NB4 (cell line): ENCODE measurements at places on chromosomes 13 and 19.

DNA sequence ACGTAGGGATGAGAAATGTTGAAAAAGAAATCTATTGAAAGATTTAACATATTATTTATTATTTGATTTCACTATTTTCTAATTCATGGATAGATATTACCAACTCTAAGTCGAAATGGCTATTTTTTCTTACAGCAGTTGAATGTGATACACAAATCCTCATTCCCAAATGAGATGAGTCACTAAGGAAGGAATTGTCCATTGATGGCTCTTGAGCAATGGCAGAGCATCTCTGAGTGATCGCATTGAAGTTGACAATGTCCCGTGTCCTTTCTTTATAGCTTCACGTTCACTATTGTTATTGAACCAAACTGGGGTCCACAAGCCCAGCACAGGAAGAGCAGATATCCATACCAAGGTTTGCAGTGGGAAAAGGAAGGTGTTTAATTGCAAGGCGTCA is 648.3 kb upstream of the SPRY2 start:
- DNase-seq: no peak

DNA sequence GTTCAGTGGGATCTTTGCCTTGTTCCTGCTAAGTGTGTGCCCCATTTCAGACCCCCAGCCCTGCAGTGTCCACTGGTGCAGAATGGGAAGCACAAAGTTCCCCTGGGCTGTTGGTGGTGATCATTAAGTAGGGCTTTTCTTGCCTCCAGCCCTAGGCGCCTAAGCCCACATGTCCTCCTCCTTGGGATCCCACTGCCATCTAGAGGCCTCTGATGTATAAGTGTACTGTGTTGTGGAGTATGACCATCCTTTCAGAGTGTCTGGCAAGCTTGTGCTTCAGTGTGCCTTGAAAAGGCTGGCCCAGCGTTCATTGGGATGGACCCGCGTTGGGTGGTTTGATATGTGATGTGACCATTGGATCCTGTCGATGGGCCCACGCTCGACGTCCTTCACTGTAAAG is 71.2 kb downstream of the WASF3 start:
- DNase-seq: peak; percentile 40

DNA sequence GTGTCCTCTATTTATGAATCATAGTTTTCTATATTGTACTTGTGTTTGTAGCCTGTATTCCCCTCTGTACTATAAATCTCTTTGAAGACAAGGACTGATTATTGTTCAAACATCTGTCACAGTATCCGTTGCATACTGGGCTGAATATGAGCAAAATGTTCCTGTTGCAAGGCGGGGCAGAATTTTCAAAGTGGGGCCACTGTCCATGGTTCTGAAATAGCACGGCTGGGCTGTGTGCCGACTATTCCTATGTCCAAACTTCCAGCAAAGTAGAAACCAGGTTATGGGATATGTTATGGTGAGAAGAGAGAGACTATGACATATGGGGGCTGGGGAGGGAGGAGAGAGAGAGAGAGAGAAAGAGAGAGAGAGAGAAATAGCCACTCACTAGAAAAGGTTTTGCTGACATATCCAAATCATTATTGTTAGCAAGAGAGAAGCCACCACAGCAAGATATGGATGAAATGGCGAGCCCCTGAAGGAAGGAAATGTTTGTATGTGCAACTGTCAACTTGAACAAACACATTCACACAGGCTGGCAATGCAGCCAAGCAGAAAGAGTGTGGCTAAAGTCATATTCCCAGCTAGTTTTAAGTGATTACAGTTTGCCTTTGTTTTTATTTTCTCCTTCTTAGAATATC is 107.0 kb upstream of the GPR12 start:
- DNase-seq: peak; percentile 40

GRCh38 chr19:15248648-15249527 is 16.6 kb upstream of the EPHX3 start:
- DNase-seq: no peak

GRCh38 chr13:97388373-97388772 is 45.6 kb upstream of the RAP2A start:
- DNase-seq: peak; percentile 100

DNA sequence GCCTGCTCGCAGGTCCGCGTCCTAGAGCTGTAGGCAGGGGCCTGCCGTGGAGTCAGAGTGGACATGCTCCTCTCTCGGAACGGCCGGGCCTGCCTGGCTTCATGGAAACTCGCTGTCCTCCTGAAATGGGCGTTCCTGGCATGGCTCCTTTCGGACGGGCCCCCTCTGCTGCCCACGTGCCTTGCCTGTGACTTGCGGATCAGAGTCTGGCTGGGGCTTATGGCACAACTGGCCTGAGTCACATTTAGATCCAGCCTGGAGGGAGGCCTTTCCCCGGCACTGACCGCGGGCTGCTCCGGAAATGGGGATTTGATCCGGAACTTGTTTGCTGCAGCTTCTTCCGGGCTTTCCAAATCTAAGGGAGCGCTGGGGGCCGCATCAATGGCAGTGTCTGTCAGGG is 28.1 kb downstream of the THSD1 start:
- no peak for DNase-seq

- DNase-seq: no peak
Measured at GRCh38 chr19:58379246-58379645, 1.6 kb downstream of the ZNF837 start.
